ENCODE measurements at places on chromosomes 7 and 10.

GRCh38 chr10:11874568-11875493, 51.7 kb downstream of the PROSER2 start:
- DNase-seq, result peak; percentile 17

- peak; percentile 90 for DNase-seq
These were observed 65.2 kb downstream of the COL13A1 start for GRCh38 chr10:69866688-69867461.

DNA sequence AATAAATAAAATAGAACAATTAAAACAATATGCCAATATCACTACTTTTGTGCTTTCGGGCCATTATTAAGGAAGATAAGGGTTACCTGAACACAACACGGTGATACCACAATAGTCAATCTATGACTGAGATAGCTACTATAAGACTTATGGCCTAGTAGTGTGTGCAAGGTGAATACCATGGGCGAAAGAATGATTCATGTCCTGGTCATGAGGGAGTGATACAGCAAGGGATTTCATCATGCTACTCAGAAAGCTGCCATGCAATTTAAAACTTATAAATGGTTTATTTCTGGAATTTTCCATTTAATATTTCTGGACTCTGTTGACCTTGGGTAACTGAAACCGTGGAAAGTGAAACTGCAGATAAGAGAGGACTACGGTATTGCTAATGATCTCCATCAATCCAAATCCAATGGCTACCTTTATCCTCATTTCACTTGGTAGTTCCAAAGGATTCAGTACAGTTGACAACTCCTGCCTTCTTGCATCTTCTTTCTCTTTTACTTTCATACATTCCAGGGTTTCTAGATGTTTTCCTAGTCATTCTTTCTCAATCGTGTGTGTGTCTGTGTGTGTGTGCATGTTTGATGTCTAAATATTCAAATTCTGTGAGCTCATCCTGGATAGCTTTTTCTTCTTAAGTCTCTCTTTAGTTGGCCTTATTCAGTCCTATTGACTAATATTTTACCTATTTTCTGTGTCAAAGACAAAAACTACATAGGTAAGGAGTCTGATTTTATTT, 100.5 kb upstream of the MAGI2 start:
- peak; percentile 65 for DNase-seq

DNA sequence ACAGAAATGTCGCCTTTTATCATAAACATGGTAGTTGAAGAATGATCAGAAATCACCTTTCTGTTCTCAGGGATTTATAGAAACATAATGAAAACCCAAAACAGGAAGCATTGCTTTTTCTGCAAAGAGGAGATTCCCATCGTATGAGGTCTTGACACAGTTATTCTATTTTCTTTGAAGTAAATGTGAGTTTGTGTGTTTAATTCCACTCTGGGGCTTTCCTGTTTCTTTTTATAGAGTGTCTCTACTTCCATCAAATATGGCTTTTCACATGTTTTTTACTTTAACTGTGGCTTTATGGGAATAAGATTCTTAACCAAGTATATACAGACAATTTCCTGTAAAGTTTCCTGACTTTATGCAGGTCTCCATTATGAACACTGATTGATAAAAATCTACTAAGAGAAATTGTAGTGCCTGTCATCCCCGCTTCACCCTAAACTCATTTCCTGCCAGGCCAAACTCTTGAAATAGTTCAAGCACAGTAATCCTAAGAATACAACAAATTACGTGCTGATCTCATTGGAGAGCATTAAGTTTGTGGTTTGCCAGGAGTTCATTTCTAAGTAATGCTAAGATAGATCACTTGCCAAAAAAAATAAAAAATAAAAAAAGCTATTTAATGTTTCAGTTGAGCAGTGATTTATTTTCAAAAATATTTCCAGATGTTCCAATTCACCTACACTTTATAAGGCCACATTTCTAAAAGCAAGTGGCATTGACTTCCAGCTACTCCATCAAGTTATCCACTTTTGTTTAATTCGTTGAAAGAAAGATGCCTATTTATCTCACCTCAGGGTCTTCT, 52.2 kb upstream of the SEC61G start:
- peak; percentile 79 for DNase-seq

DNA sequence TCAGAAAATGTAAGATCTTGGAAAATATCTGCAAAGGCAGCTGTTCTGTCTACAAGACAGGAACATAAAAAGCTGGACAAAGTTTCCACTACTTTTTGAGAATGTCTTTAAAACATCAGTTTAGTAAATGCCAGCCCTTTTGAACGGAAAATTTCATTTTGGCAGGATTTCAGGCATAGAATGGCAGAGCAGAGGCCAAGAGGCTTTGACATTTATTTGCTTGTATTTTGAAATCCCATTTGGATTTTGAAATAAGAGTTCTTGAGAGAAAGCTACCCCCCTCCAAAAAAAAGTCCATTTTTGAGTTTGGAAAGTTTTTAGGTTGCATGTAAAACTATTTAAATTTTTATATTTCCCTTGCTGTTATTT, 3.1 kb upstream of the ETV1 start:
- DNase-seq, result no peak

GRCh38 chr7:153188630-153189029, 429.1 kb downstream of the ACTR3B start:
- no peak for DNase-seq

GRCh38 chr7:7183838-7184463, 1.6 kb downstream of the C1GALT1 start:
- DNase-seq, result peak; percentile 57

DNA sequence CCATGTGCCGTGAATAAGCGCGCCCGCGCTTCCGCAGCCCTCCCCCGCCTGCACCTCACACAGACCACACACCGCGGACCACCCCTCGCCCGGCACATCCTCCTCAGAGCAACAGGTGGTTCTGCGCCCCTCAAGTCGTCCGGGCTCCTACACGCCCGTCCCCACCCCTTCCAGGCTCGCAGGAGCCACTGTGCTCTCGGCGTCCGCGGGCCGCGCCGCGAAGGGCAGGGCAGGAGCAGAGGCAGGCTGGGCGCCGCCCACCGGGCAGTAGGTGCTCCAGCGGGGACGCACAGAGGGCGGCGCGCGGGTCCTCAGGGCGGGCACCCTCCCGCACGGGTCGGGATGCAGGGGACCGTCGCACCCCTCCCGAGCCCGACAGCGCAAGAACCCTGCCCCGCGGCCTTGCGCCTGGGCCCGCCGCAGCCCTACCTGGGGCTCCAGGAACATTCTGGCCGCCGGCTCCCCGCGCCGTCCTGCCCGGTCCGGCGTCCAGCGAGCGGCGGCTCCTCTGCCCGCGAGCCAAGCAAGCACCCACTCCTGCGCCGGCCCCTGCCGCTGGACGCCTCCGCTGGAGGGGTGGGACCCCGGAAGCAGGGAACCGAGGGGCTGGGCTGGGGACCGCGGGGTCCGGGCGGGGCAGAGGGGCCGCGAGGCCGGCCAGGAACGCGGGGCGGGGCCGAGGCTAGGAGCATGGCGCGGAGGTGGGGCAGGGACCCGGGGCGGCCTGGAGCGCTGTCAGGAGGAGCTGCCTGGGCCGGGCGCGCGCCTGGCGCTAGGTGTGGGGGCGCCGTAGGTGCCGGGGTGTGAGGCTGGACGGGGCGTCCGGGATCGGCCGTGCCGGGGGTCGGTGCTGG, 37.4 kb downstream of the RASGEF1A start:
- peak; percentile 29 for DNase-seq

DNA sequence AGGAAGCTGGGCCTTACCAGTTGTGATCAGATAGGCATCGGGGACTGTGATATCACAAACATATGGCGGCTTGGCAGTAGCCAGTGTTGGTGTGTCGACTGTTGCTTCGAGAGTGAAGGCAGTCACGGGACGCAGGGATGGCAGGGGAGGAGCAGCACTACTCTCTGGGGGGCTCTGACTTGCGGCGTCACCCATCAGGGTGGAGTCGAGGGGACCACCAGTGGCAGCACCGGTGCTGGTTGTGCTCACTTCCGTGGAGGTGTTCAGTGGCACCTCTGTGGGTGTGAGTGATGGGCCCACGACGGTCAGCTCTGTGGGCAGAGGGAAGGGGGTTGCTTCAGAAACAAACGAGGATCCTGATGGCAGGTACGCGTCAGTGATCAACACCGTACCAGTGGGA, 64.5 kb downstream of the KIAA1549 start:
- no peak for DNase-seq
